ENCODE measurements at places on chromosomes 4 and X.

GRCh38 chr4:20735931-20736330, 35.7 kb downstream of the PACRGL start:
- DNase-seq: no peak

- peak; percentile 58 for DNase-seq
These were observed 15.2 kb downstream of the HSD17B11 start for GRCh38 chr4:87375719-87376291.

GRCh38 chr4:177802661-177803060, 360.4 kb upstream of the AGA start:
- DNase-seq: no peak

GRCh38 chr4:178423366-178423765, 981.1 kb upstream of the AGA start:
- no peak for DNase-seq

DNA sequence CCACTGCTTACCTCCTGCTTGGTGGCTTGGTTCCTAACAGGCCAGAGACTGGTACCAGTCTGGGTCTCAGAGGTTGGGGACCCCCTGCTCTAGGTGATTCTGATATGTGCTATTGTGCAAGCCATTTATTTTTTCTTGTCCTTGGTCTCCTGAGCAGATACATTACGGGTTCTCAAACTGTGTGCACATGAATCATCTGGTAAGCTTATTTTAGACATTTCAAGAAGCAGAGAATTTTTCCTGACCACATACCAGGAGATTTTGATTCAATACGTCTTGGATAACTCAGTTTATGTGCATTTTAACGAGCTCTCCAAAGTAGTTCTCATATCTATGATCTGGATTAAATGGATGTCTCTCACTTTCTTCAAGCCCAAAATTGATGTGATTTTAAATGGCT, 77.2 kb downstream of the FHIP1A start:
- no peak for DNase-seq

GRCh38 chr4:4270529-4270928, 19.4 kb downstream of the LYAR start:
- DNase-seq: peak; percentile 55

GRCh38 chr4:81566161-81566591, 94.5 kb upstream of the RASGEF1B start:
- no peak for DNase-seq

DNA sequence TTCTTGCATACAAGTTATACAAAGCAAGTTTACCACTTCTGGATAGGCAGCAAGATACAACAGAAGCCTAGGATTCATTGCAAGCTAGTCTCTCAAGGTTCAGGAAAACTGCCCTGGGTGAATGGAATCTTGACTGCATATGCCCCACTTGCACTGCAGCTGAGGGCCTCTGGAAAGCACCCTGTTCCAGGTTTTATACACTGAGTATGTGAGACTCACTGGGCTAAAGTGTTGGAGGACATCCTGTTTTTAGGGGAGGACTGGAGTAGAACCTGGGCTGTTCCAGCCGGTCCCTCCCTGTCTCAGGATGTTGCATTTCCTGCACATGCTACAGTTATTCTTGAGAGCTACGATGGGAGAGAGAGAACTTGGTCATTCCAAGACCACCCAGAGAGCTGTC, 168.5 kb upstream of the NUDT6 start:
- DNase-seq: no peak

GRCh38 chrX:118615141-118615540, 112.3 kb upstream of the IL13RA1 start:
- DNase-seq: no peak

GRCh38 chrX:40015693-40016092, 82.1 kb downstream of the BCOR start:
- DNase-seq: no peak

- no peak for DNase-seq
These were observed 15.3 kb downstream of the TMEM131L start for GRCh38 chr4:153481478-153481877.

GRCh38 chr4:3834663-3835521, 68.7 kb downstream of the ADRA2C start:
- no peak for DNase-seq

DNA sequence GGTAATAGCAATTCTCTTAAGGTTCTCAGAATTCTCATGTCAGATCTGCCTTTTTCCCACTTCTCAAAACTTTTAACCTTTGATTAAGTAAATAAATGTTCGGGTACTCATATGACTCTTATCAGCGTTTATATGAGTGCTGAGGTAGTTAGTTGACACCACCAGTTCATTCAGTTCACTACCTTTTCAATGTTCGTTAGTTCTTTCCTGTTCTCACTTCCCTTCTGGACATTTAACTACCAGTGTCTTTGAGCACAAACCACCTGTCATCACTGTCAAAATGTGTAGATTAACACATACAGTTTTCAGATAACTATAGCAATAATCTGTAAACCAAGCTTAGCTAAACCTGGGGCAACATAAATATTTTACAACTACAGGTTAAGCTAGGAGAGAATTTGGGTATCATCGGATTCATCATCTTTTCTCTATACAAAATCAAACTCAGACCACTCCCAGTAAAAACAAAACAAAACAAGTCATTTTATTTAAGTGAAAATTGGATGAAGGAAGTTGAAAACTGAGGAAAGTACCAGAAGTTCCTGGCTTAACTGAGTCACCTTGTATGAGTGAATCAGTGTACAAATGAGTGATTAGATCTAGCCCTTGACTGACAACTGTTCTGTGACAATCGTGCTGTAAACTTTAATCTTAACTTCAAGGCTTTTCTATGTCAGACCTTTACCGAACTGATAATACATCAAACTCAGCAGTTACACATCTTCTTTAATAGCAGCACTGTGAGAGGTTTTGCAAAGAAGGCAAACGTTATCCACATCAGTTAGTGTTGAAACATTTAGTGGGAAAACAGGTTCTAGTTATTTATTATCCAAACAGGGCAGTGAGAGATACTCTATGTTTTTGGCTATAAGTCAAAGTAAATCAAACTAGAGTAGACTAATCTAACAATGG, 41.9 kb downstream of the ARHGEF38 start:
- no peak for DNase-seq

DNA sequence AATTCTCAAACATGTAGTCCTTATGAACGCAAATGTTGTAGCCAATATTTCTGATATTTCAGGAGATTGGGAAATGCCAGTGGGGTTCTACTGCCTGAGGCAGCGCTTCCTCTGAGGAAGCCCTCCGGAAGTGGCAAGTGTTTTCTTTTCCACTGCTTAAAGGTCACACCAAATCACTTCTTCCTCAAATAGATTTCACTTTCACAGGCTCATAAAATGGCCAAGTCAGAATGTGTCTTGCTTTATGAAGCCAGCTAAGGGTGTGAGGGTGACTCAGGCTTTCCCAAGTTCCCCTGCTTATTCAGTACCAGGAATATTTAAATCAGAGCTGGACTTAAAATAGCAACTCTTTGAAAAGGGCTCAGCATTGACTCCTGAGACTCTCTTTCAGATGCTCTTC, 514.2 kb upstream of the DIPK2B start:
- peak; percentile 1 for DNase-seq

DNA sequence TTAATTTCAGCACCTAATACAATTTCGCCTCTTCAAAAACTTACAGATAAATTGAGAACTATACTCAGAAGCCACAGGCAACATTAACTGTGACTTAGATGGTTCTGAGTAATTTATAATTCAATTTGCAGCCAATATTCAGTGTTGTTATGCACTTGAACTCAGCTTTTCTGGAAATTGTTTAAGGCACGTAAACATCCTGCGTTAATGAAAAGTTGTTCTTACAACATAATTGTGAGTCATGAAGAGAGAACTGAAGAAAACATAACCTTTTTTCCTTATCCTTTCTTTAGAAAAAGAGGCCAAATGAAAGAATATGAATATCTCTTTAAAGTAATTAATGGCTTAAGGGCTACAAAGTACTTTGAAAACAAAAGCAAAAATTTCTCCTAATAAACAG, 16.6 kb upstream of the H2AZ1 start:
- no peak for DNase-seq

DNA sequence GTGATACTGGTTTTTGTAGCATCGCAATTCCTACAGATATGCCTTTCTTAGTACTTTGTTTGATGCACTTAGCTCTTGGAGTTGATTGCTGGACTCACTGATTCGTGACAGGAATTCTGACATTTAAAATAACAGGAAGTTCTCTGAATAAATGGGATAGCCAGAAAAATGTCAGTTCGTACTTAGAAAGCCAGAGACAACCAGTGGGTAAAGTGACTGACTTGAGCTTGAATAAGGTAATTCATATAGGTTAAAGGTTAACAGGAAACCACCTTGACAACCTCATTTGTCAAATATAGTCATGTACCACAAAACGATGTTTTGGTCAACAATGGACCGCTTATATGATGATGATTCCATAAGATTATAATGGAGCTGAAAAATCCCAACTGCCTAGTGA, 181.4 kb downstream of the RPA4 start:
- DNase-seq: no peak
